Astrocyte of the cerebellum (primary cell): ENCODE measurements at places on chromosomes 1 and 21.

GRCh38 chr1:35539073-35539823 lies 18.0 kb downstream of the KIAA0319L start:
- no peak for DNase-seq

DNA sequence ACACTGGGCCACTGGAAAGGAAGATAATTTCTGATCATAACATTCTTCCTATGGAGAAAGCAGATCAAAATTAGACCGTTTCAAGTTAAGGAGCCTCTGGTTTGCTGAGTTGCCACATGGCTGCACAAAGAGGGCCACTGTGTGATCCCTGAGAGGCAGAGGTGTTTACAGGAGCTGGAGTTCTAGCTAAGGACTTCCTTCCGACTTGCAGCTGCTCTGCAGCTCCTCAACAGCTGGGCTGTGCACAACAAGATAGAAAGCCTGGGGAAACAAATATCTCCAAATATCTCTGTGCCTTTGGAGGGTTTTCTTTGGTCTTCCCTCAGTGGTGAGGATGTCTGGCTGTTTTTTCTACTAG lies 26.8 kb downstream of the GADD45A start:
- DNase-seq, result no peak

DNA sequence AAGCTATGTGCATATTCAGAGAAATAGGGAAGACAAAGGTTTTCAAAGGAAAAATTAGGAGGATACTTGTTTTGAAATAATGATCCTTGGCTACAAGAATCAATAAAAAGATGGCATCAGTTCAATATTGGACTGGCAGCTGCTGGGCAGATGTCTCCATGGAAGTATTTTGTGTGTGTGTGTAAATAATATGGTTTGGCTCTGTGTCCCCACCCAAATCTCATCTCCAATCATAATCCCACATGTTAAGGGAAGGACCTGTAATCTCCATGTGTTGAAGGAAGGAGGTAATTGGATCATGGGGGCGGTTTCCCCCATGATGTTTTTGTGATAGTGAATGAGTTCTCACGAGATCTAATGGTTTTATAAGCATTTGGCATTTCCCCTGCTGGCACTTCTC lies 40.4 kb upstream of the LRRC7 start:
- DNase-seq, result no peak

DNA sequence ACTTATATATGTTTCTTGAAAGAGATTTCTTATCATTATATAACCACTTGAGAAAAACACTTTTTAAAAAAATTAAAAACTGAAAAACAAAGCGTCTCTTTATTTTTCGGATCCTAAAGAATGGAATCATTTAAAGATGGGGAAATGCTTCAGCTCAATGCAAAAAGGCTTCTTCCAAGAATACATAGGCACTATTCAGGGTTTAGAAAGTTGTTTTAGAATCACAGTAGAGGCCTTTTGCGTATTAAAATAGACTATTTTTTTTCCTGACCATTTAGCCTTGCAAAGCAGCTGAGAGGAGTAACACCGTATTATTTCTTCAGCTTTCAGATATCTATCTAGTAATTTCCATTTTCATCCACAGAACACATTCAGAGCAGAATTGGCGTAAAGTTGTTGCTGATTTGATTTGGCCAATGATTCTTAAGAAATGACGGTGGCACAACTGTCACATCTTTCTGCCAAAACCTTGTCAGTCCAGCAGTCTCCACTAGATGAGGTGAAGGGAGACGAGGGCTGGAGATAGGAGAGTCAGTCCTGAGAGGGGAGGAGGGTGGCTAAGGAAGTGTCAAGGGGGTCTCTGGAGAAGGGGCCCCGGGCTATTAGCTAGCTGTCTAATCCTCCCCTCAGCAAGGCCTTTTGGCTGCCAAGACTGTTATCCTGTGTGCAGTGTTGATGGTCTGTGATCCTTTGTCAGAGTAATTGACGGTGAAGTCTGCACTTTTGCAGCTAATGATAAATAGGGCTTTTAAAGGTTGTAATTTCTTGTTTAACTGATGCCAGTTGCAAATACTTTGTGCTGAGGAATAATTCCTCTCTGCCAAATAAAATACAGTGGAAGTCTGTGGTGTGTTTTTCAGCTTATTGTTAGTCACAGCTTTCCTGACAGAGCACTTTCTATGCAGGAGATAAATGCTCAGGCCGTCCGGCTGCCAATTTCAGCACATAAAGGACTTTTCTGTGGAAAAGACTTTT lies 34.7 kb downstream of the PRRX1 start:
- DNase-seq, result peak; percentile 76

DNA sequence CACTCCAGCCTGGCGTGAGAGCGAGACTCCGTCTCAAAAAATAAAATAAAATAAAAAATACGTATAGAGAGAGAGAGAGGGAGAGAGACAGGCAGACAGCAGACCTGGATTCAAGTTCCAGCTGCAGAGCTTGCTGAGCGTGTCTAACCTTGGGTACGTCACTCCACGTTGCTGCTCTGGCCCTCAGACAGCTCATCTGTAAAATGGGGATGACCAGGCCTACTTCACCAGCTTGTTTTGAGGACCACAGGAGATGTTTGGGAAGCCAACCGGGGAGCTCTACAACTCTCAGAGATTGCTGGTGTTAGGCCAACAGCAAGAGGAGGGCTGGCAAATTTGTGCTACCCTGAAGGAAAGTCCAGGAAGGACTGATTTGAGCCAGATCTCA lies 499 bp upstream of the TRAF5 start:
- no peak for DNase-seq

GRCh38 chr1:145908653-145909052 lies 1.2 kb downstream of the ITGA10 start:
- DNase-seq, result no peak

GRCh38 chr1:247297263-247298123 lies 34.2 kb downstream of the ZNF496 start:
- no peak for DNase-seq

GRCh38 chr1:36572906-36573305 lies 90.2 kb upstream of the CSF3R start:
- DNase-seq, result no peak

DNA sequence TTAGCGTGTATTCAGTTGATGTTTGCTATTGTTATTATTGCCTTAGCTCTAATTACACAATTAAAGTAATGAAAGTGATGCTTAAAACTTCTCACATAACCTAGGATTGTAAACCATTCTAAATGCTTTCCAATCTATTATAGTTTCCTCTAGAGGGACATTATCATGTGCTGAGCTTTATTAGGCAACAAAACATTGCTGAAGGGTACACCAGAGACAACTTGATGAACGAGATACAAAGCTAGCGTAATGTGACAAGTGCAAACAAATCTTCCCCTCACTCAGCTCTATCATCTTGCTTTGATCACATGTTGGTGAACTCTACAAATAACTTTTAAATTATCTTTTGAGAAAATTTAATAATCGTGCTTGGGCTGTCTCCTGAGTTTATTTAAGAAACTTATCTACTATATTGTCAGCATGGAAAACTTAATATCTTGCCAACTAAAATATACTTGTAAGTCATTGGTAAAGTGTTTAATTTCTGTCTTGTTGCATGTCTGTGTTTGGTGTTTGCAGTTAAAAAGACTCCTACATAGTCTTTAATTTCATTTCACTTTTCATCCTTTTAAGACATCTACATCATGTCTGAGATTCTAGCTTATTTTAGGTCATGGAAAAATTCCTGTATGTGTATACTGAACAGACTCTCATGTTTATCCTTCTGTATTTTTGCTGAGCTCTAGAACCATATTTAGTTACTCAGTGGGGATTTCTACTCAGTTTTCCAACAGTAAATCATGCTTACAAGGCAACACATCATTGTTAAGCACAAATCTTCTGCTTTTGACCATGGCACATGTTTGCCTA lies 104.2 kb upstream of the ADAMTS5 start:
- no peak for DNase-seq

DNA sequence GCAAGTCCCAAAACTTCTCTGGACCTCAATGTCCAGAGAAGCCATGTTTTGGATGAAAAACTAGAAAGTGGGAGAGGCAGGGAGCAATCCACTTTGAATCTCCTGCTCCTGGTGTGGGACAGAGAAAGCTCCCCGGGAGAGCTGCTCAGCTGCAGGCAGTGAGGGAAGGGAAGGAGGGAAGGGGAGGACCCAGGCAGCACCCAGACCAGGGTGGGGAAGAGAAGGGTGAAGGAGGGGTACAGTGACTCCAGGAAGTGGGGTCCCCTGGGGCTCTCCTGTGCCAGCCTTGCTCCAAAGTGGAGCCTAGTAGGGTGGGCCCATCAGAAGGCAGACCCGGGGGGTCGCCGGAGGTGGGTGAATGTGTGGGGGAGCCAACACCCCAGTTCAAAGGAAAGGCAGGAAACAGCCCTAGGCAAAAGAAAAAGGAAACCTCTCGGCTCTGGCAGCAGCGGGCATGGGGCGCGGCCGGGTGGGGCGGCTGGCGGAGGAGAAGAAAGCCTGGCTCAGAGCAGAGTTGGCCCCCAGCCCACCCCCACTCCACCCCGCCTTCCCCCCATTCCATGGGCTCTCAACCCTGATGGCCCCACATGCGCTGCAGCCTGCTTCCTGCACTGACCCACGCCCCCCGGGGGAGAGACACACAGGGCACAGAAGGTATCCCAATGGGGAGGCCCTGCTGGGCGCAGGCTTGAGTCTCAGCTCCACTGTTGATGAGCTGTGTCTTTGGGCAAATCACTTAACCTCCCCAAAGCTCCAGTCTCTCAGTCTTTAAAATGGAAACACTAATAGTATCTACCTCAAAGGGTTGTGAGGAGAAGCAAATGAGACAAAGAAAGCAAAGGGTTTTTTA lies 5.7 kb downstream of the LGR6 start:
- DNase-seq, result no peak
